ENCODE measurements at places on chromosomes 6 and 20.

GRCh38 chr6:138538390-138539031 is 39.2 kb upstream of the NHSL1 start:
- DNase-seq, result peak; percentile 51

DNA sequence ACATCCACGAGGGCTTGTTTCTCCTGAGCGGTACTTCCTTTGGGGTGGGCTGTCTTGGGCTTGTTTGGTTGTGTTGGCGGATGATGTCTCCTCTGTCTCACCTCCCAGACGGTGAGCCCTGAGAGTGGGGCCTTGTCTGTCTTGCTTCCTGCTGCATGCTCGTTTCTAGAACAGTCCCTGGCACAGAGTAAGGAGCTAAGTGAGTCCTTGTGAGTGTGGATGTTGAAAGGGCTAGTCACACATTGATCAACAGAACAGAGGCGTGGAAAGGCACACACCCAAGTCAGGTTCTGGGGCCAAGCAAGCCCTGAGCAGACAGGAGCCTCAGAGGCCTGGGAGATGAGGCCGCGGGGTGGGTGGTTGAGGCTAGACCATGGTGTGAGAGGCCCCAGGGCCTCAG is 111.0 kb downstream of the BMP7 start:
- no peak for DNase-seq

GRCh38 chr20:61356196-61356595 is 104.1 kb downstream of the CDH4 start:
- no peak for DNase-seq

- DNase-seq, result peak; percentile 6
Measured at GRCh38 chr6:145428706-145429105, 306.6 kb downstream of the EPM2A start.

DNA sequence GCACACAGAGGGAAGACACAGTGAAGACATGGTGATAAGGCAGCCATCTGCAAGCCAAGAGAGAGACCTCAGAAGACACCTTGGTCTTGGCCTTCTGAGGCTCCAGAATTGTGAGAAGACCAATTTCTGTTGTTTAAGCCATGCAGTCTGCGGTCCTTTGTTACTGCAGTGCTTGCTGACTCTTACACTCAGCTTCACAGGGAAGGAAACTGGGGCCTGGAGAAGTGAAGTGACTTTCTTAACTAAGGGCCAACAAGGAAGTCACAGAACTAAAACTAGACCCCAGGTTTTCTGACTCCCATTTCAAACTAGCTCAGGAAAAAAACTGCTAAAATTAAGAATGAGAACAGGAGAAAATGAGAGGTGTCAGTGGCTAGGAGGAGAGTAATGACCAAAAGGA is 74.3 kb downstream of the TNFRSF21 start:
- DNase-seq, result no peak

GRCh38 chr20:19129306-19129705 is 83.1 kb upstream of the SLC24A3 start:
- DNase-seq, result no peak

GRCh38 chr6:162014069-162014811 is 713.3 kb downstream of the PRKN start:
- no peak for DNase-seq

DNA sequence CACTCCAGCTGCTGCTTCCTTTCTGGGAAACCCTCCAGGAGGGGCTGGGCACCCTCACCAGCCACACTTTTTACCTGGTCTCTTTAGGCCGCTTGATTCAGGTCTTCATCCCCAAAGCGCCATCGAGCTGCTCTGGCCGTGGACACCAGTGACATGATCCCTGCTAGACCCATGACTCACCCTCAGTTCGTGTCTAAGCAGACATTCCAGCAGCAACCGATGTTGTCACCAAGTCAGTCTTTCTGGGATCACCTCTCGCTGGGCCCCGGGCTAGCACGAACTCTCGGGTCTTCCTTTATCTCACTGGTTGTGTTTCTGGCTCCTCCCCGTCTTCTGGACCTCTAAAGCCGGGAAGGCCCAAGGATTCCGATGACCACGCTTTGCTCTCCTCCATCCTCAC is 43.0 kb upstream of the GPR31 start:
- no peak for DNase-seq

GRCh38 chr6:115729036-115729435 is 331.7 kb downstream of the FRK start:
- no peak for DNase-seq

DNA sequence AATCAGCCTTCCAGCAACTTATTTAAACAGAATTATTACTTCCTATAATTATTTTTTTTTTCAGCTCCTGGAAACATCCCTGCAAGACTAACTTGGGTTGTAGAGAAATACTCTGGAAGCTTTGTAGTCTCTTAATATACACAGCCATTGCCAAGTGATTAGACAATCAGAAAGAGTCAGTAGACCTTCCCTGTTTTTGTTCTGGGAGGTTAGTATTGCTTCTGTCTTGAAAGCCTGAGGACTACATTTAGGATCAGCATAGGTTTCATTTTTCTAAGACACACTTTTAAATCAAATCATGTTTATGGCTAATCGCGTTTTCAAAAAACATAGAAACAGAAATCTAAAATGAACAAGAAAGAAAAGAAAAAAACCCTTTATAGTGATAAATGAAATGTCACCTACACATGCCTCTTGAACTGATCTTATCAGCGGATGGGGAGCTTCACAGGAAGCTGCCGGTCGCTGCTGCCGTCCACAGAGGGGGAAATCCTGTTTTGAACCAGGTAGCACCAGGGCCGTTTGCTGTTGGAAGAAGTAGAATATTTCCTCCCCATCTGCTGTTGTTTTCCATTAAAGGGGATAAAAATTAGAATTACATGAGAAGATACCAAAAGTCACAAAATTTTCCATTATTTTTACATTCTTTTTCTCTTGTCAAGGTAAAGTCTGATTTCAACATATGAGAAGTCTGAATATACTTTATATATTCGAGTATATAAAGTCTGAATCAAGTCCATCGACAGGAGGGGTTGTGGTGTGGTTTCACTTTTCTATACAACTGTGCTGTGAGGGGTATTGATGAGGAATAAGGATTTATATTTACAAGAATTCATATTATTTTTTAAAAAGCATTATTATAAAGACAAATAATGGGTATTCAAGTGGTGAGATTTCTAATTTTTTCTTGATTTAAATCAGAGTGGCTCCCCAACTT is 94.6 kb downstream of the ARMC2 start:
- no peak for DNase-seq
